ENCODE measurements at places on chromosomes 4 and X.

DNA sequence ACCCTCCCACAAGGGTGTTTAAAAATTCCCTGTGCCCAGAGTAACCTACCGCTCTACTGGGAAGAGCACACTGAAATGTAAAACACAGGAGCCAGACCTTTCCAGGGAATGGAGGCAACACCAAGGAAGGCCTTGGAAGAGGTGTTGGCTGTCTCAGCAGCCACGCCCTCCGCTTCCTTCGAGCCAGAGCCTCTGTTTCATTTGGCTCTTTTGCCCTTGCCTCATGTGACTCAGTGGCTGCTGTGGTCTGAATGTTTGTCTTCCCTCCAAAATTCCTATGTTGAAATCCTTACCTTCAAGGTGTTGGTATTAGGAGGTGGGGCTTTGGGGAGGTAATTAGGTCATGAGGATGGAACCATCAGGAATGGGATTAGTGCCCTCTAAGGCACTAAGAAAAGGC lies 11.3 kb downstream of the SCD5 start:
- DNase-seq, result no peak

GRCh38 chrX:14670819-14671218 lies 141.5 kb downstream of the GLRA2 start:
- DNase-seq, result no peak

DNA sequence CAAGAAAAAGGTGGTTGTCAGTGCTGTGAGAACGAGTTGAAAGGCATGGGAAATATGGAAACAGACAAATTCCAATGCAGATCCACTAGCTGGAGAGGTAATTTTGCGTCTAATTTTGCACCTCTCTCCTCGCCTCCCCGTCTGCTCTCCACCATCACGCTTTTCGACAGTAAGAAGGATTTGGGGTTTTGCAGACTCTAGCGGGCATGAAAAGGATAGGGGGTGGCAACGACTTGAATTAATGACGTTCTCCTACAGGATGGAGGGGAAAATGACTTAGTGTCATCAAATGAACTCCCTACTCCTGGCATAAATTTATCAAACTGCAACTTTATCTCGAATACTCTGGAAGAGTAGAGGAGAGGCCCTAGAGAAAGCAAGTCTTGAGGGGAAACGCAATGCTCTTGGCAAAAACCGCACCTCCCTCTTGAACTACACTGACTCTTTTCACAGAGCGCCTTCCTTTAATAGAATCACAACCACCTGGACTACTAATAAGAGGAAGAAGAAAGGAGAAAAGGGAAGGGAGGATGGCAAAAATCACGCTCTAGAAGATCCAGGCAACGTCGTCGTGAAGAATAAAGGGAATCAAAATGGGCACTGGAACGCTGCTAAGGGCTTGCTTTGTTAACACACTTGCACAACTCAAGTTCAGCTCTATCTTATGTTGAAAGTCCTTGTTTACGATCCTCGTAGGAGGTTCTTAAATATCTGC lies 871 bp upstream of the SLITRK2 start:
- no peak for DNase-seq

DNA sequence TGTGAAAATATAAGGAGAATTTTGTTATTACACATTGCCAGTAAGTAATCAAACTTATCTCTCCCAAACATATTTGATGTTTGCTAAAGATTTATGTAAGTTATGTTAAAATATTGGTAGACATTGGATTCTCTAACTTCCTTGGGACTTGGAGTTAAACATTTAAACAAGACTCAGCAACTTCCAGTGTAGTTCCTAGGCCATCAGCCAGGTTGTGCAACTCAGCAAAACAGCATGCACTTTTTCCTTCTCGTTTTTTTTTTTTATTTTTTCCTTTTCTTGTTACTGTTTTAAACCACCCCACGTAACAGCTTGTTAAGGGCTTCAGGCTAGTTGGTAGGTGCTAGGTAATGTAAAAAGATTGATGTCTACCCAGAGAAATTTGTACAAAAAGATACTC lies 510.4 kb downstream of the ANKRD50 start:
- DNase-seq, result no peak

GRCh38 chr4:140952717-140953116 lies 180.6 kb downstream of the RNF150 start:
- no peak for DNase-seq

DNA sequence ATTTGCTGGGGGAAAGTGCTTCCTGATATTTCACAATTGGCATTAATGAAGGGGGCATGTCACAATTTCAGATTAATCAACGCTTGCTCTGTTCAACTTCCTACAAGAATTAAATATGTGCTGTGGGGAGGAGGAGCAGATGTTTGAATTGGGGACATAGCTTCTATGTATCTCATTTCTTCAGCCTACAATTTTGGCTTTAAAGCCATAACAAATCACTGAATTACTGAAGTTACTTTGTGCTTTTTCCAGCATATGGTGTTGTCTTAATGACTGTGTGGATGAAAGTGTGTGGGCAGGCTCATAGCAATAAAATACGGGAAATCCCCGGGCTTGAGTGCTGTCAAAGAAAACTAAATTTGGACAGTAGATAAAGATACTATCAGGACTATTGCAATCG lies 813 bp downstream of the TLR7 start:
- no peak for DNase-seq

DNA sequence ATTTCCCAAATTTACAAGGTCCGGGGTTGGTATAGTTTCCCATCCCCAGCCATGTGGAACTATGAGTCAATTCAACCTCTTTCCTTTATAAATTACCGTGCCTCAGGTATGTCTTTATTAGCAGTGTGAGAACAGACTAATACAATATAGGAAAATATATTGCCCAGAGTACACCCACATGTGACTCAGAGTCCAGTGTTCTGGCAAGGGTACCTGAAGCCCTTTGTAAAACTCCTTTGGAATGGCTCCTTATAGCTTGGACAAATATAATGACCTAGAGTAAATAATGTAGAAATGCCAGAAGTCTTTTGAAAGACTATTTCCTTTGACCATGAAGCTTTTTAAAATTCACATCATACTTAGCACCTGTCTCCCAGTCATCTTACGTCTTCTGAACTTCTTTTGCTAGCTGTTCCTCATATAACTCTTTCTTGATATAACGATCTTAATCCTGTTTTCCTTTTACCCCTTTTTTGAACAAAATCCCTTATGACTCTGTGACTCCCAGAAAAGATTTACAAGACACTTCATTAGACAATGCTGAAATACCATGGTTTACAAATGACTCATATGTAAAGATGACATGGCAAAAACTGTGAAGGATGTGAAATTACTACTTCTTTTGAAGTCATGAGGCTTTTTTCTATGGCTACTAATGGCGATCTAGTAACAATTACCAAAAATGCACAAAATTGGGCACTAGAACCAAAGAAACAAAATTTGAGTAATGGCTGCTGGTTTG lies 408.9 kb downstream of the NAP1L3 start:
- DNase-seq, result no peak

- DNase-seq, result no peak
Observed at GRCh38 chr4:590313-590841, 14.3 kb upstream of the TMEM271 start.

- no peak for DNase-seq
Observed at GRCh38 chr4:170386971-170387370, 297.2 kb upstream of the AADAT start.

DNA sequence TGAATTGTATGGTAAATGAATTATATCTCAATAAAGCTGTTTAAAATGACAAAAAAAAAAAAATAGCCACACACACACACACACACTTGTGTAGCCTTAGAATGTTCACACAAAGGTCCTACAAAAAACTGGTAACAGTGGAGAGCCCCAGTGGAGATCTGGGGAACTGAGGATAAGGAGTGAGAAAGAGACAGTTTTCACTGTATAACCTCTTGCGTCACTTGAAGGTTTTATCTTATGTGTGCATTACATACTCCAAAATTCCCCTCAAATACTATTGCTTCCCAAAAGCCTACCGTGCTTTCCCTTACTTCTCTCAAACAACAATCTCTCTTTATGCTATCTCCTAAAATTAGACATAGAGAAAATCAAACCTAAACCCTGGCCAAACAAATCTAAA lies 67.8 kb downstream of the SMC1A start:
- DNase-seq, result no peak

DNA sequence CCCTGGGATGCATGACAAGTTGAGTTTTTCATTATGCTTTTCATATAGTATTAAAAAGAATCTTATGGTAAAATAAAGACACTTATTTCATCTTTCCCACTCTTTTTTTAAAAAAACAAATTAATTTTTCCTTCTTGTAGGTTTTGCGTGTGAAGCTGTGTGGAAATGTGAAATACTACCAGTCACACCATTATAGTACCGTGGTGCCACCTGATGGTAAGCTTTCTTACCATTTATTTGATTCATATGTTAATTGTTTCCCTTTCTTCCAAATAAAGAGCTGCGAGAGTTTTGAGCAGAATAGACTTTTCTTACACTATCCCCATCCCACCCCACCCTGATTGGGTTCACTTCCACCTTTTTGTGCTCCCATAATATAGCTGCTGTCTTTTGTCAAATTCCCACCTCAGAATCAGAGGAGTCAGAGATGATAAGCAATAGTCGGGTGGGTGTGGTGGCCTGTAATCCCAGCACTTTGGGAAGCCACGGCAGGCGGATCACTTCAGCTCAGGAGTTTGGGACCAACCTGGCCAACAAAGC lies 44.3 kb downstream of the CASP6 start:
- DNase-seq, result no peak

DNA sequence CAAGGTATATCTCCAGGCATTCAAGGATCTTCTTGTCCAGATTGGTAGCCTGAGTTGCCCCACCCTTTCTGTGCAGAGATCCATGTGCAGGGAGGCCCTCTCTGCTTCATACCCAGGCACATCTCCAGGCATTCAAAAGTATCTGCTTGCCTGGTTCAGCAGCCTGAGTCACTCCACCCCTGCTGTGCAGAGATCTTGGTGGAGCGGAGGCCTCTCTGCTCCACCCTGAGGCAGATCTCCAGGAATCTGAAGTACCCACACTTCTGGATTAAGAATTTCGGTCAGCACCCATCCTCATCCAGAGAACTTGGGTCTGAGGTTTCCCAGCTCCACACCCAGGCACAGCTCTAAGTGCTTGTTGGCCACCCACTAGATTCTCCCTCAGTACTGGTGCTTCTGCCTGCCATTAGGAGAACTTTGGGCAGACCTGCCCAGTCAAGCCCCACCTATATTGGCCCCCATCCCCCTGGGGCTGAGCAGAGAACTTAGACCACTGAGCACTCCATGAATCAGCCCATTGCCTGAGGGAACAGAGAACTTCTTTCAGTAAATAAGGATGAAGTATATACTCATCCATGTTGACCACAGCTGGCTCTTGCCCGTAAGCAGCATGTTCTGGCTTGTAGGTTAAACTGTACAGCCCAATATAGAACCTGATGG lies 199.5 kb upstream of the ZCCHC13 start:
- DNase-seq, result no peak

DNA sequence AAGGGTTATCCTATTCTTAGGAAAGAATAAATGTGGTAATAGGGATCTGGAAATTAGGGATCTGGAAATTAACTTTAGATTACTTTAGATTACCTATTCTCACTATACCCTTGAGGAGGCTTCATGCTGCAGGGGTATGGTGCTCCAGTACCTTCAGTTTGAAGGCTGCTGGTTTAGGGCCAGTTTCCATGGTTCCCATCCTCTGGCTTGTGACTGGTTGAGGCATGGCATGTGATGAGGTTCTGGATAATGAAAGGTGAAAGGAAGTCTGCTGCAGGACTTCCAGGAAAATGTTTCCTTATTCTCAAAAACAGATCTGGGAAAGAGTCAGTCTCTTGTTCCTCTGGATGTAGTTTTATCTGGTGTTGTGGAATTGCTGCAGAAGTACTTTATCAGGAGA lies 25.9 kb downstream of the FRAS1 start:
- no peak for DNase-seq

GRCh38 chr4:188867796-188868195 lies 728.6 kb downstream of the TRIML1 start:
- no peak for DNase-seq

- DNase-seq, result no peak
Observed at GRCh38 chrX:153307276-153308178, 14.0 kb downstream of the PNMA6F start.

DNA sequence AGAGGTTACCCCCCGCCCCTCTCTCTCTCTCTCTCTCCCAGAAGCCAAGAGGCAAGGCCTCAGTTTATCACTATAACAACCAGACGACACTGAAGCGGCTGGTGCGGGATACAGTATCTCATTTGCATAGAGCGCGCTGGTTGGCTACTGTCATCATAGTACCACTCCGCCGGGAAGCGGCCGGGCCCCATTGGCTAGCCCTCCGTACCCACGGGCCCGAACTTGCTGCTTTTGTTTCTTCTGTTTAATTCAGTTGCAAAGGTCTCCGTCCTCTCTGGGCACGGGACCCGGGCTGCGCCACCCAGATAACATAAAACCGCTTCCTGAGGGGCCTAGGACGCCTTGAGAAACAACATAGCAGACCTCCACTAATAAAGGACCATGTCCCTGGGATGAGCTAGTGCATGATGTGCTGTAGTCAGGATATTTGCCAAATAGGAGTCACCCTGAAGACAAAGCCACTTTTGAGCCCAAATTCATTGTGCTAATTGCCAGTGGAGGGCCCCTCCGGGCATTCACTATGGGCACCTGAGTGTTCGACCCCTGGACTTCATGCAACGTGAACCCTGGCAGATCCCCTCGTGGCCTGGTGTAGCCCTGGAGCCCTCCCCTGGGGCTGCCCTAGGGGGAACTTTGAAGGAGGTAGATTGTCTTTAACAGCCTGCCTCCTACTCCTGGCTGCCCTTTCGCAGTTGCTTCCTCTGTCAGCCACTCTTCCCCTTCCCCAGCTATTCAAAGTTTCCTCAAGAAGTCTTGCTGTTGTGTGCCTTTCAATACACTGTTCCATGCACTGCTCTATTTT lies at the start of gene PCYT1B:
Gene PCYT1B (minus strand): TSS at position 91 of the 802 bp plus-strand sequence. CDS start 242 bp downstream, outside the sequence.
- DNase-seq, result peak; percentile 6

GRCh38 chrX:40406330-40406859 lies 174.4 kb upstream of the ATP6AP2 start:
- no peak for DNase-seq

DNA sequence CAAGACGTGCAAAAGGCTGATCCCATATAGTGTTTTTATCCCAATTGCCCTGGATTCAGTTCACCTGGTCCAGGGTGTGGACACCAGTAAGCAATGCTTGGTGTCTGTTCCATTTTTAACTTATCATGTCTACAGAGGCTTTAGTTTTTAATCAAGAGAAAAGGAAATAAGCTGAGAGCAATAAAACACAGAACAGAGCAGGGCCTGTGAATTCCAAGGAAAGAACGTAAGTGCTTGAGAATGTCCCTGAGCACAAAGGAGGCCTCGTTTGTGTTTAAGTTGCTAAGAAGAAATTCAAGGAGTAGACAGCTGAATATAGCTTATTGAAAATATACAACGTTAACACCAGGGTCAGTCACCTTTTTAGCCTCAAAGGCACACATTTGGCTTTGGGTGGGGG lies 191.3 kb downstream of the GPC3 start:
- no peak for DNase-seq

- DNase-seq, result no peak
Observed at GRCh38 chr4:169109035-169109675, 99.1 kb upstream of the CBR4 start.

- no peak for DNase-seq
Observed at GRCh38 chr4:87032884-87033533, 98.2 kb downstream of the AFF1 start.

GRCh38 chr4:107034996-107035818 lies 906 bp downstream of the DKK2 start:
- DNase-seq, result no peak

GRCh38 chr4:138636781-138637180 lies 378.8 kb upstream of the NOCT start:
- no peak for DNase-seq
